ENCODE measurements at places on chromosomes 11 and 22.

DNA sequence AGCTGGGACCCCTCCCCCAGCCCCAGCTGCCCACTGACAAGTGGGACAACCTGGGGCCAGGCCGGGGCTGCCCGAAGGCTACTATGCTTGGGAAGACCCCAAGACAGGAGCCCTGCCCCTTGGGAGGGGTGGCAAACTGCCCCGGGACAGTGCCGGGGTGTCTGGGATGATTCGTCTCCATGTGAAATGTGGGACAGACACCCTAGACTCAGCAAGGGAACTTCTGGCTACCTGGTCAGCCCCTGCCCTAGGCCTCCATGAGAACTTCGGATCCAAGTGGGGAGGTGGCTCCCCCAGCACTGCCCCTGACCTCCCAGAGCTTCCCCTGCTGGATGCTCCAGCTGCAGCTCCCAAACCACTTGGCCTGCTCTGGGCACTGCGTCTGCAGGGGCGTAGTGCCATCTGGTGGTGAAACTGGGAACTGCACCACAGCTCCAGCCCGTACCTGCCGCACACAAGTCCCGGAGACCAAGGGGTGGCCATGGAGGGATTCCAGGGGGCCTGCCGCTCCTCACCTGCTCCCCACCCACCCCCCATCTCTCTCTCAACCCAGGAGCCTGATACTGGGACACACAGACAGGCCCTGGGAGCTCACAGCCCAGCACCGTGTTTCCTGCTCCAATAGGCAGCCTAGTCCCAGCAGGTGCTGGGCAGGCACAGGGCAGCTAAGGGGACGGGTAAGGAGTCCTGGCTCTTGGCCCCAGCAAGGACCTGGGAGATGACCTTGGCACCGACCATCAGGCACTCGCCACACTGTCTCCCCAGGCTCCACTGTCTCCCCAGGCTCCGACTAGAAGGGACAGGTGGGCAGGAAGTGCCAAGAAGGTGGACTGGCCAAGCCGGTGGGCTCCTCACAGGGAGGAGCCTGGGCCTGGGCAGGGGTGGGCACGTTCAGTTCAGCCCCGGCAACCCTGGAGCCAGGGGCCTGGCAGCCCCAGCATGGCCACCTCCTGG lies 194.1 kb downstream of the IGLL1 start:
- peak; percentile 65 for DNase-seq

- no peak for DNase-seq
Measured at GRCh38 chr22:44452531-44453420, 45.3 kb downstream of the RTL6 start.

DNA sequence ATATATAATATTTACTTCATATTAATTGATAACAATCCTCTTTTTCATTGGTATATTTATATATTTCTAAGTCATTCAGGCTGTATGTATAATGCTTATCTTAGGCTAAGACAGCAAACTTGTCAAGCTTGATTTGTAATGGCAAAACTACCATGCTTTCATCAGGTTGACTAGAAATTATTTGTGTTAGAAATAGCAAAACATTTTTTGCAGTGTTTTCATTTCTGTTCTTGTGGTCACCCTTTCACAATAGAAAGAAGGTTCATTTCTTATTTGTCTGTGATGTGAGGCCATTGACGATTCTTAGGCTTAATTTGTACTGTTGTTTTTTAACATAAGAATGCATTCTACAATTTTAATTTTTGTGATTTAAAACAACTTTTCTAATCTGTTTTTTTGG lies 197.6 kb downstream of the TMEM135 start:
- DNase-seq: no peak

DNA sequence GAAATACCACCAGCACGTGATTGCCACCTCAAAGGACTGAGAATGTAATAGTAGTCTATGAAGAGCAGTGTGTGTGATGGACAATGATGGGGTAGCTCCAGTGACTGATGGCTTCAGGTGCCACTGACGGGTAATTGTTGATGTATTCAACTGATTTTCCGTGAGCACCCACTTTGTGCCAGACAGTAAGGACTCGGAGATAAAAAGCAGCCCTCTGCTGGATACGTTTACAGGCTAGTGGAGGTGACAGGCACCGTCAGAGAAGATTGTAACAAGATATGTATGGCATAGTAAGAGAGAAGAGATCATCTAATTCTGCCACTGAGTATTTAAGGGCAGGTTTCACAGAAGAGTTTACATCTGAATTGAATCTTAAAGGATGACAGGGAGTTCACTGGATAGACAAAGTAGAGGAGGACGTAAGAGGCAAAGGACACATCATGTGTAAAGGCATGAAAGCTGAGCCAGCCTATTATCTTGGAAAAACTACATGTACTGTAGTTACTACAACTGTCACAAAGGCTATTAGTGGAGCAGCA lies 1.1 kb upstream of the ENTHD1 start:
- no peak for DNase-seq

DNA sequence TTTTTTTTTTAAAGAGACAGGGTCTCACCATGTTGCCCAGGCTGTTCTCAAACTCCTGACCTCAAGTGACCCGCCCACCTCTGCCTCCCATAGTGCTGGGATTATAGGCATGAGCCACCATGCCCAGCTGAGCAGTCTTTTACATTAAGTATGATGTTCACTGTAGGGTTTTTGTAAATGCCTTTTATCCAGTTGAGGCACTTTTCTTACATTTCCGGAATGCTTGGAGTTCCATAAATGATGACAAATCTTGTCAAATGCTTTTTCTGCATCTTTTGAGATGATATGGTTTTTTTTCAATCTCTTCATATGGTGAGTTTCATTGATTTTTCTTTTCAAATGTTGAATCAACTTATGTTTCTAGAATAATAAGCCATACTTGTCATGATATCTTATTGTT lies 29.4 kb upstream of the CTTN start:
- DNase-seq: no peak

- no peak for DNase-seq
Measured at GRCh38 chr11:102653744-102654291, 28.7 kb upstream of the MMP20 start.

DNA sequence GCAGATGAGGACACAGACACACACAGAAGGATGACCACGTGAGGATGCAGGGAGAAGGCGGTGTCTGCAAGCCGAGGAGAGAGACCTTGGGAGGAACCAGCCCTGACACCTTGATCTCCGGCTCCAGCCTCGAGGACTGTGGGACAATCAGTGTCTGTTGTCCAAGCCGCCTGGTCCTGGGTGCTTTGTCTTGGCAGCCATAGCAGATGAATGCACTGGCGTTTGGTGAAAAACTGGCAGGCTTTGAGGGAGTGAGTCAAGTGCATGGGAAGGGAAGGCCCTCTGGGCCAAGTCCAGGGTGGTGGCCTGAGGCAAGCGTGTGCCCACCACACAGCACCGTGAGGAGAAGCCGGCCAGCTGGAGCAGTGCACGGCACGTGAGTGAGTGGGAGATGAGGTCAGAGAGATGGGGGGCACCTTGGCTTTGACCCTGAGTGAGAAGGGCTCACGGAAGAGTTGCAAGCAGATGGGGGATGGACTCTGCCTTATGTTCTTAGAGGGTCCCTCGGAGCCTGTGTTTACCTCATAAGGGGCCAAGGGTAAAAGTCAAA lies 12.4 kb upstream of the BRSK2 start:
- DNase-seq: no peak

GRCh38 chr11:121482231-121483129 lies 29.7 kb upstream of the SORL1-AS1 start:
- DNase-seq: peak; percentile 34

DNA sequence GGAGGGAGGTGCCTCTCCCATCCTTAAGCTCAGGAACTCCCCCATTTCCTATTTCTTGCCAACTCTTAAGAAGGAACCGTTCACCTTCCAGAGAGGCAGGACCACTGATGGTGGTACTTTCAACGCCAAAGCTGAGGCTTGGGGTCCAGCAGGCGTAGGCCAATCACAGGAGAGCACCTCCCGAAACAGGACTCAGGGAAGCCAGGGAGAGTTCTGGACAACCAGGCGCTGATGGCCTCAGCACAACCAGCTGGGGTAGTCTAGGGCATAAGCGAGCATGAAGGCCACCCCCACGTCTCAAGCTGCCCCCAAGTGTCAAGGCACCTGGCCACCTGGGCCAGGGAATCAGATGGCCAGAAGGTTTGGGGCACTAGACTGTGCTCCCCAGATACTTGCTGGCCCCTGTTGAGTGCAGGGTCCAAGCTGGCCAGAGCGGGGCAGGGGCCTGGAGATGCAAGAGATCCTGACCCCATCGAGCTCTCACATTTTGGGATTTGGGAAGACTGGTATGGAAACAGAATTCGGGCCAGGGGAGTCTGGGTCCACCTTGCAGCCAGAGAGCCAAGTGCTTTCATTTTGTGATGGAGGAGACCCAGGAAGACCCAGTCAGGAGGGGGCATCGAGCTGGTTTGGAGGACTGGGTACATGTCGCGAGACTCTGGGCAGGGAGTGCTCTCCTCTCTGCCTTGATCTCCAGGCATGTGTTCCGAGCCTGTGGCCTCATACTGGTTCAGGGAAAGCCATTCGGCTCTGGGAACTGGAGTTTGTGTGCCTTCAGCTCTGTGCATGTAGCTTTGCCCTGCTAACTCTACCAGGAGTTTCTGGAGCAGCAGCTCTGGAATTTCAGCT lies 926 bp downstream of the CD6 start:
- no peak for DNase-seq

GRCh38 chr11:3009481-3009880 lies 17.4 kb upstream of the NAP1L4 start:
- no peak for DNase-seq

GRCh38 chr11:115736146-115736545 lies 231.9 kb upstream of the CADM1 start:
- DNase-seq: no peak

DNA sequence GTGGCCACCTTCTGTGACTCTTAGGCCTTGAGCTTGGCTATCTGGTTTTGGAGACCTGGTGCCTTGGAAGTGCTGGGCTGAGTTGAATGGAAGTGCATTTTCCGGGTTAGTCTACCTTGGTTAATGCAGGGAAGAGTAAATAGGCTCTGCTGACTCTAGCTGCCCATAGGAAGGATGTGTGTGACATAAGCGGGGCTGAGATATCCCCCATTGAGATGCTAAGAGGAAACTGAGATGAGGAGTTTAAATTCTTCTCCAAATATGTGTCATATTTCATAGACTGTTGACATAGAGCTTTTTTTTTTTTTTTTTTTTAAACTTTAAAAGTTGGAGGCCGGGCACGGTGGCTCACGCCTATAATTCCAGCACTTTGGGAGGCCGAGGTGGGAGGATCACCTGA lies 30.8 kb downstream of the ZNRF3 start:
- no peak for DNase-seq

DNA sequence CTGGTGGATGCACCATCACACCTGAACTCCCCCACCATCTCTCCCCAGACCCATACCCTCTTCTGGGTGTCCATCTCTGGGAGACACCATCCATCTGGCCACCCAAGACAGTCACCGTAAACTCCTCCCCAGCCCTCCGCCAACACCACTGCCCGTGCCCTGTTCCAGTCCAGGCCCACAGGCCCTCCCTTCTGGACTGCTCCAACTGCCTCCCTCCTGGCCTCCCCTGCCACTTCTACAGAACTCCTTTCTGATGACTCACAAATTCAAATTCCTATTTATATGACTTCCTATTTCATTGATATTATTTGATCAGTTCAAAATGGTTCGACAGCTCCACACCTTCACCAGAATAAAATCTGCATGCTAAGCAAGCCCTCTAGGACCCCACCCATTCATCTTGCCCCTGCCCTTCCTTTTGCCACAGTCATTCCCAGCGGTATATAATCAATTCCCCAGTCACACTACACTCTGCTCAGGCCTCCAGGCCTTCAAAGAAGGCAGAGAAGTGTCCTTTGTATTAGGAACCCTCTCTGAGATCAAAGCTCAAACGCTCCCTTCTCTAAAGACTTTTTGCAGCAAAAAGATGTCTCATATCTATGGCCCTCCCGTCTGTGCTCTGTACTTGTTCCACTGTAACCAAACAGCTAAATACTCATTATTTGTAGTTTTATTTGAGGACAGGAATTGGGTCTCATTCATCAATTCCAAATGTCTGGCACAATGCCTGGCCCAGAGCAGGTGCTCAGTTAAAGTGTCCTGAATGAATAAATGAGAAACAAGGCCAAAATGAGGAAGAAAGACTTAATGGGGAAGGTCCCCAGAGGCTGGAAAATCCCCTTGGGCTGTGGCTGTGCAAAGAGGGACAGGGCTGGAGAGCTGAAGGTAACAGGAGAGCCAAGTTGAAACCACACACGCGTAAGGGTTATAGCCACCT lies 29.0 kb downstream of the MYH9 start:
- no peak for DNase-seq

DNA sequence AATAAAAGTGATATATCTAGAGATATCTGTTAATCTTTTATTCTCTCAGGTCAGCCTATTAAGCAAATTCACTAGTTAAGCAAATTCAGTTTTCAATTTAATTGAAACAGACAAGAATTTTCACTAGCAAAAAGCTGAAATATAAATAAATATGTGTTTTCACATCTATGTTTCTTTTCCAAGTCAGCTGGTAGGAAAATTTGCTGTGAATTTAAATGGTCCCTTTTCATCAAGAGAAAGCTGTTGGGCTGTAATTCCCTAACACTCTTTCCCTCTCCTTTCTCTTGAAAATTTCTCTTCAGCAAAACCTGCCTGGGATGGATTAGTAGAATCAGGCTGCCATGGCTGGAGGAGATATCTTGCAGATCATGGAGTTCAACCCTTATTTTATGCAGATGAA lies 46.9 kb upstream of the BARX2 start:
- no peak for DNase-seq

DNA sequence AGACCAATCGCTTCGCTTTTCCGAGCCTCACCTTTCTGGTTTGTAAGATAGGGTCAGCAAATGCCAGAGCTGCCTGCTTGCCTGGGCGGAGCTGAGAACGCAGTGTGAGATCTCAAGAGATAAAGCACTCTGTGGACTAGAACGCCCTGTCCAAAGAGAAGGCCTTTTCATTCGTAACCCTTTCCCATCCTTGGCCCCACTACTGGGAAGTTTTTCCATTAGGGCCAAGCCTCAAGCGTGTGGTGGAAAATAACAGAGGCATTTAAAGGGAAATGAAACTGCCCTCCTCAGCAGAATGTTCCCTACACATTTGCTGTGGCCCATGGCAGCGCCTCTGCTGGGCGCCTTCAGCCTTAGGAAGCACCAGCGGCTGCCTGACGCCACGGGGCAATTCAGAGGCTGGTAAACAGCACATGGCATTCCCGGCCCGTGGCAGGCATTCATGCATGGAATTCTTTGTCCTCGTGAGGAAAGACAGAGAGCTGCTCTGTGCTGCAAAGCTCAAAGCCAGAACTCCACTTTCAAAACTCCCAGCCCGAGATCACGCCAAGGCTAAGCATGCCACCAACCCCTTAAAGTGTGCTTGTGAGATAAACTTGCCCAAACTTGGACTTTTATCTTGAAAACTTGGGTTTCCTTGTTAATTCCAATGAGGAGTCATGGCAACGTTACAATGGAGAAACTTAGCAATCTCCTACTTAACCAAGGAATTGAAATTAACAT lies 38.1 kb downstream of the AHNAK start:
- DNase-seq: no peak

DNA sequence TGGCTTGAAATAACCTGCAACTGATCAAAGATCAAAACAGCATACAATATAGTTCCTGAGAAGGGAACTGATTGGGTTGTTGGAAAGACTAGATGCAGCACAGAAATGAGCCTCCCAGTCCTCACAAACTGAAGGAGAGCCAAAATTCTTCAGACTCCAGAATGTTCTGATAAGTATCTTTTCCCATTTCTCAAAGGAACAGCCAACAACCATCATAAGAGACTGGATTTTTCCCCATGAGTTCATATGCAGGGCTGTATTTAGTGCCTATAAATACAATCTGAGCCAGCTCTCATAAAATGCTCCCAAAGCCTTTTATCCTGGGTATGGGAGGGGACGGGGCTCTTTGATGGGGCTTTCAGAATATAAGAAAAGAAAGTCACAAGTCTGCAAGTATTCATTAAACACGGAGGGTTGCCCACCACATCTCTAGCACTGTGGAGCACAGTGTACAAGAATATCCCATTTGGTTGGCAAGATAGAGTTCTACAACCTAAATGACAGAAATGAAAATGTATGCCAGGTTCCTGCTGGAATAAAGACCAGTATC lies 50.7 kb upstream of the LYVE1 start:
- DNase-seq: no peak
